HCT116 (cell line): ENCODE measurements at places on chromosomes 16 and 17. TPM values are rescaled to one million over a fixed set of nuclear protein-coding genes. Genes with fewer than 3 reads are reported as not detected.

GRCh38 chr16:73713778-73714495 is 582.7 kb upstream of the PSMD7 start:
- DNase-seq: peak; percentile 27

The RHBDL3 gene
- 4.0 TPM for total RNA-seq

DNA sequence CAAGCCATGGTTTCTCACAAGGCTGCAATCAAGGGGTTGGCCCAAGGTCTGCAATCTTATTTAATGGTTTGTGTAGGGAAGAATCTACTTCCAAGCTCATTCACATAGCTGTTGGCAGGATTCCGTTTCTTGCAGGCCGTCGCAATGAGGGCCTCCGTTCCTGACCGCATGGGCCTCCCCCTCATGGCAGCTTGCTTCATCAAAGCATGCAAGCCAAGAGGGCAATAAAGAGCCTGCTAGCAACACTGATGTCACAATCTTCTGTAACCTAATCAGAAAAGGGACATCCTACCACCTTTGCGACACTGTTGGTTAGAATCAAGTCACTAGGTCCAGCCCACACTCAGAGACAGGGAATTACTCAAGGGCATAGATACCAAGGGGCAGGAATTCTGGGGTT is 95.5 kb downstream of the CCT6B start:
- DNase-seq: no peak

The MILR1 gene
- total RNA-seq: 3.8 TPM

- no peak for DNase-seq
These were observed 21.4 kb upstream of the SPACA3 start for GRCh38 chr17:32970281-32970680.

DNA sequence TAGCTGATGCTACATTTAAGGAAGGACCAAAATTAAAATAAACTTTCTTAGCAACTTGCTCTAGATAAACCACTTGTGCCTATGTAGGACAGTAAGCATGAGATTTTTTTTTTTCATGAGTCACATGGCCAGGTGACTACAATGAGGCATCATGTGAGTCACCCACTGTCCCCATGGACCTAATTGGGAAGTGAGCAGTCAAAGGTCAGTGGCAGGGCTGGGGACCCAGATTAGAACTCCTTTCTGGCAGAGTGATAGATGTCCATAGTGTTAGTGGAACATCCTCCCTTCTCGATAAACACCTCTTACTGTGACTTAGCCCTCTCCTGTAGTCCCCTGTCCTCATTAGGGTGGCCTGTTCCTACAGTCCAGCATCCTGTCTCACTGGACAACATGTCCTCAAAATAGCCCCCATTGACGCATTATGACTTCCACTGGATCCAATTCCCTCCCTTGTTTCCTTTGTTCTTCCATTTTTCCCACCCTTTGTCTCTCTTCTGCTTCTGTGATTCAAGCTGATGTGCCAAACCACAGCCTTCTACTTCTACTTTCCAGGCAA is 12.4 kb downstream of the ITGB3 start:
- DNase-seq: no peak

DNA sequence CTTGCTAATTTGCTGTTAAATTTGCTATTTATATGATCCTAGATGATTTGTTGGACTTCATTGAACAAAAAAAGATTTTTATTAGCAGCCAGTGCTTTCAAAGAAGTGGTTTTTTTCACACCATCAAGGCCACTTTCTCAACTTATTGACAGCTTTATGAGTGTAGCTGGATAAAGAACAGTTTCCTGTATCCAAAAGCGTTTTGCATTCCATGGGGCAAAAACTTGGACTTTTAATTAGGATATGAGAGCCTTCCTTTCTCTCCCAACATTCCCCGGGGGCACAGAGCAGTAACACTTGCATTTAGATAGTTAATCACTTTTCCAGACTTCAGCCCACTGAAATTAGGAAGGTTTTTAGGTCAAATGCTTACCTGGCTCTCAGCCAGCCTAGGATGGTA is 177.1 kb upstream of the ELAC2 start:
- no peak for DNase-seq

DNA sequence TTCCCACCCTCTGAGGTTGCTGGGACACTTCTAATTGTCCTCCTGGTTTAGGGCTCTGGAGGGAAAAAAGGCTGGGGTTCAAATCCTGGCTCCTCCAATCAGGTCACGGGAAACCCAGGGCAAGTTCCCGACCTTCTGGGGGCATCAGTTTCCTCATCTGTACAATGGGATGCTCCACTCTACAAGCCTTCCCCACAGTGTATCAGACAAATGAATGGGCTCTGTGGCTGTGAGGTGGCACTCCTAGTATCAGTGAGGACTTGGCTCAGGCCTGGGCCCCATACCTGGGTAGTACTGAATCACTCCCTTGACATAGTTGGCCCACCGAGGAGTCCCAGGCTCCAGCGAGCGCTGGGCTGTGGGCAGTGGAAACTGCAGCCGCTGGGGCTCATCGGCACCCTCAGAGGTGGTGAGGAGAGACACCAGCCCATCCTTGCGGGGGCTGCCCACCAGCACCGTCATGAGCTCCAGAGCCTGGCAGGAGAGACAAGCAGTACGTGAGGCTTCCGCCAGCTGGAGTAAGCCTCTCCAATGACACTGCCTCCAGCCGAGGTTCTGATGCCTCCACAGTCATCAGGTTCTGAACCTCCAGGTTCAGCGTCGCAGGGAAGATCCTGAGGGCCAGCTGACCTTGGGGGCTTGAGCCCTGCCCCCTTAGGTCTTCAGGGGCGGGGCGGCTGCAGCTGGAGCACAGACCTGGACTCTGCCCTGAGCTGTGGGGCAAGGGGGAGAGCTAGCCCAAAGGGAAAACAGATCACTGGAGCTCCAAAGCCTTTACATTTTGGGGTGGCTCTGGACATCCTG is 1.2 kb downstream of the GALK1 start:
- DNase-seq: no peak

DNA sequence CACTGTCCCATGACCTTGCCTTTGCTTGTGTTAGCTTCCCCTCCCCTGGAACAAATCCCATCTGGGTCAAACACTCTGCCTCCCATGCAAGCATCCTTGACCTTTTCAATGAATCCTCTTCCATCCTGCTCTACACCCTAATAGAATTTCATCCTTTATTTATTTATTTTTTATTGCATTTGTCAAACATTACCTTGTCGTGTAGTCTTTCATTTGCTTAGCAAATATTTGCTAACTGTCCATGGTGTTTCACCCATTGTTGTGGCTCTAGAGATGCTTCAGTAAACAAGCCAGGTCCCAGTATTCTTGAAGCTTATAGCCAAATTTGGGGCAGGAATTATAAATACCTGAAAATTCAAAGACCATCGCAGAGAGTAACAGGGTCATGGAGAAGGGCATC is 51.0 kb upstream of the MRTFB start:
- DNase-seq: no peak

The DCAF7 gene
- 144 TPM for total RNA-seq

DNA sequence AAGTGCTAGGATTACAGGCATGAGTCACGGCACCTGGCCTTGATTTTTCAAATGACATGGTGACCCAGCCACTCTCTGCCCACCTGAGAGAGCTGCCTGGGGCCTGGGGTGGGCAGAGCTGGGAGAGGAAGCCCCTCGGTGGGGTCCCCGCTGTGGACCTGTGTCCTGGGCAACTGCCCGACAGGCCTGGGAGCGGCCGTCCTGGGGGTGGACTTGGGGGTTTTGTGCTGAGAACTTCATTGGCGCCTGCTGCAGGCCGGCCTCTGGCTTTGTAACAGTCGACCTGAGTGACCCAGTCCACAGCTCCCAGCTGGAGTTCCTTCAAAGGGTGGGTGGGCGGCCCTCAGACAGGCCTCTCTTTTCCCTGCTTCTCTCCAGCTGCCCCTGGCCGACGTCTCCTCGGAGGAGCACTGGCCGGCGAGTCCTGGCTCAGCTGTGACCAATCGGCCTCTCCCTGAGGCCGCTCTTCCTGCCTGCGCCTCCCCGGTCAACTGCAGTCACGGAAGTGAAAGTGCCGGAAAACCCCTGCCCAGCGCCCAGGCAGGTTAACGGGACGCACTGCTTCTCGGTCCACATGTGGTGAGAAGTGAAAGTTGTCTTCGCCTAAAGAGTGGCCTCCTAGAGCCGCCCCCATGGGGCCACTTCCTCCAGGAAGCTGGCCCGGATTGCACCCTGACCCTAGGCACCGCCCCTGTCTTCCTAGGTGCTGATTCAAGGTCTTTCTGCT is 5.5 kb downstream of the CBFA2T3 start:
- no peak for DNase-seq

DNA sequence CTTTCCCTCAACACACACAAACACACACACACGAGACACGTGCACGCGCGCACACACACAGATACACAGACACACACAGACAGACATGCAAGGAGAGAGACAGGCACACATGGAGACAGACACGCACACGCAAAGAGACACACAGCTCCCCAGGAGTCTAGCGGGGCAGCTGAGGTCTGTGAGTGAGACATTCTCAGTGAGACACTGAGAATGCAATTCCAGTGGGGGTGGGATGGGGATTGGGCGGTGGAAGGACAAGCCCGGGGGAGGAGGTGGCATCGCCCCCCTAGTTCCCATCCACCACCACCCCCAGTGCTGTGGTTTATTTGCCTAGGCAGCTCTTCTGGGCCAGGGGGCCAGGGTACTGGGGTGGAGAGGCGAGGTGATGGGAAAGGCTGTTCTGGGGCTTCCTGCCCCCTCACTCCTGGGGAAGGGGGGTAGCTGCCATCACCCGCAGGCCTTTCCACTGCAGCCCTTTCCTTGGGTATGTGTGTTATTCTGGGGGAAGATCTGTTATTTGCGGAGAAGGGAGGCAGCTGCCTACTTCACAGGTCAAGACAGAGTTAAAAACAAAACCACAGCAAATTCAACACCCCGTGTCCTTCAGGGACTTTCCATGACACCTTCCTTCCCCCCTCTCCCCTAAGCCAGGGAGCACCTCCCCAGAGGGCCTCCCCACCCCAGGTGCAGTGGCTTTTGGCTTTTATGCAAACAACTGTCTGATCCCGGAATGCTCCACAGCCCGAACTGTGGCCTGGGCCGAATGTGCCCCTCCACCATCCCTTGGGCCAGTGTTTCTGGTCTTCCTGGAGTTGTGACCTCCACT is 18.0 kb downstream of the GRB7 start:
- DNase-seq: no peak

- peak; percentile 54 for DNase-seq
These were observed at the start of gene AMFR for GRCh38 chr16:56425439-56425832. TSS of gene AMFR (minus strand) at chr16:56425545. CDS start at chr16:56425327, 218 bp downstream.
